ENCODE measurements at places on chromosomes 11 and 22. TPM values are rescaled to one million over a fixed set of nuclear protein-coding genes. Genes with fewer than 3 reads are reported as not detected.

Gene RIMBP3C
- polyA plus RNA-seq, result not detected

Gene ABCC8
- polyA plus RNA-seq, result 0.71 TPM

Gene ANKK1
- polyA plus RNA-seq, result 0.05 TPM

Gene CYP2D6
- 0.32 TPM for polyA plus RNA-seq

Gene NPAS4
- polyA plus RNA-seq, result 0.03 TPM

Gene MMP8
- not detected for polyA plus RNA-seq

Gene GP1BB
- 0.49 TPM for polyA plus RNA-seq

Data from SK-N-SH (cell line).